ENCODE measurements at places on chromosomes 11 and 22. TPM values are rescaled to one million over a fixed set of nuclear protein-coding genes. Genes with fewer than 3 reads are reported as not detected.

The UPK3A gene
- 0.42 TPM for polyA plus RNA-seq

The DDTL gene
- polyA plus RNA-seq, result 5.3 TPM

The KCNK7 gene
- 0.77 TPM for polyA plus RNA-seq

The APOL1 gene
- 3.9 TPM for polyA plus RNA-seq

Measured in spinal cord (tissue), 10 donors.